ENCODE measurements at places on chromosomes 11 and 22.

DNA sequence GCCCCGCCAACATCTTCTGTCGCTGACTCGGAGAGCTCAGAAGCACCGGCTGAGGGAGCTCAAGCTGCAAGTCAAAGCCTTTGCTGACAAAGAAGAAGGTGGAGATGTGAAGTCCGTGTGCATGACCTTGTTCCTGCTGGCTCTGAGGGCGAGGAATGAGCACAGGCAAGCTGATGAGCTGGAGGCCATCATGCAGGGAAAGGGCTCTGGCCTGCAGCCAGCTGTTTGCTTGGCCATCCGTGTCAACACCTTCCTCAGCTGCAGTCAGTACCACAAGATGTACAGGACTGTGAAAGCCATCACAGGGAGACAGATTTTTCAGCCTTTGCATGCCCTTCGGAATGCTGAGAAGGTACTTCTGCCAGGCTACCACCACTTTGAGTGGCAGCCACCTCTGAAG, 6.7 kb downstream of the RAG1 start:
- no peak for DNase-seq

DNA sequence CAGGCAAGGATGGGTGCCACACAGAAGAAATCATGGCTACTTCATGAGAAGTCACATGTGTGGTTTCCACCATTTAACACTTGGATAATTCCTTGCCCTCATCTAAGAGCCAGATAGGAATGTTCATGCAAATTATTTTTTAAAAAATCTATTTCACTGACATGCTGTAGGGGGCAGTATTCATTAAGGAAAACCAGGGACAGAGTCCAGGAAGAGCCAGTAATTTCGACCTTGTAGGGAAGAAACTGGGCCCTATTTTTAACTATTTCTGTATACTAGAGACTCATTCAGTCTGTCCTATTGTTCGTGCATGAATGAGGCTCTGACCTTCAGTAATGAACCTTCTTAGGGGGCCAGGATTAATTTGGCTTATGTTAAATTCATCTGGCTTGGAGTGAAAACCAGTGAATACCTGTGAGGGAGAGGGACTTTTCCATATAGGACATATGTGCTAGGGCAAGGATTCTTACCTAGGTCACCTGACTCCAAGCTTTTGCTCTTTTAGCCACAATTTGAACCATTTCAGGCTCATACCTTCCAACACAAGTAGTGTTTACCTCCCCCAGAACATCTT, 192.7 kb downstream of the NAV2 start:
- DNase-seq, result no peak

DNA sequence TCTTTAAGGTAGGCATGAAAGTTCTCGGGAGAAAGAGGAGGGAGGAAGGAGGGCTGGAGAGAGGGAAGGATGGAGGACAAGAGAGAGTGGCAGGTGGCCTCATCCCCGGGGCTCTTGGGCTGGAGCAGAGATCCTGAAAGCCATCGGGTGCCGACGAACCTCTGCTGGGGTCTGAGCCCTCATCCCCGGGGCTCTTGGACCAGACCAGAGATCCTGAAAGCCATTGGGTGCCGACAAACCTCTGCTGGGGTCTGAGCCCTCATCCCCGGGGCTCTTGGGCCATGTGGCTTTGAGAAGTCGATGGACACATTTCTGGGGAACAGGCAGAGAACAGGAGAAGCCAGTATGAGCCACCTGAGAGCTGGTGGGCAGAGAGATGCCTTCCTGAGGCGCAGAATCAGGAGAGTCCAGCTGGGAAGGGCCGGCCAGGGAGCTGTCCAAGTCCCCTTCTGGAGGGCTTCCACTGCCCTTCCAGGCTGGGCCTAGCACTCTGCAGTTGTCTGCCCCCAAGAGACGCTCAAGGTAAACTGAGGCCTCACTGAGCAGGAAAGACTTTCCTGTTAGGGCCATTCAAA, 1398.1 kb downstream of the BRD1 start:
- no peak for DNase-seq

GRCh38 chr11:66107600-66108510, 37.8 kb downstream of the PACS1 start:
- DNase-seq, result no peak

DNA sequence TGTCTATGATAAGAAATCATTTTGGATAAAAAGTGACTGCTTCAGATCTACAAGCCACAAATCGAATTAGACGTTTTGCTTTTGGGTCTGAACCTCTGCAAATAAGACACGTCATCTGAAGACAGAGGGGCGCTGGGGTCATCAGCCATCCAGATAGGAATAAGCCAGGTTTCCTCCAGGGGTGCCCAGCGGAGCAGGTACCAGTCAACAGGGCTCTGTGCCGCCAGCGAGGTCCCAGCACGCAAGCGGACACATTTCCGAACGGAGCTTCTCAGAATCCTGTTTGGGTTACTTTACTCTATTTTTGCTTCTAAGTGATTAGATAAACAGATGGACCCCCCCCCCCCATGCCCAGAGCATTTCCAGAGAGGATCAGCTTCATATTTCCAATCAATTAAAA, 873.8 kb downstream of the BRD1 start:
- no peak for DNase-seq

DNA sequence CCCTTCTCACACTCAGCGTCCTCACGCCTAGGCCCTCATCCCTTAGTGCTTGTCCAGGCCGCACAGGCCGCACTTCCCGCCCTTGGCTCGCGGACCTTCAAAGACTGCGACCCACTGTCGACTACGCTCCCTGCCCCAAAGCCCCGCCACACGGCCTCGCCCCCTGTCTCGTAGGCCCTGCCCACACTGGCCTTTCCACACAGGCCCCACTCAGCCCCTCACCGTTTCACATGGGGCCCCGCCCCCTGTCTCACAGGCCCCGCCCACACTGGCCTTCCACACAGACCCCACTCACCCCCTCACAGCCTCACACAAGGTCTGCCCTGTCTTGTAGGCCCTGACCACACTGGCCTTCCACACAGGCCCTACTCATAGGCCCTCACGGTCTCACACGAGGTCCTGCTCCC, 11.0 kb downstream of the NRXN2 start:
- DNase-seq, result no peak

DNA sequence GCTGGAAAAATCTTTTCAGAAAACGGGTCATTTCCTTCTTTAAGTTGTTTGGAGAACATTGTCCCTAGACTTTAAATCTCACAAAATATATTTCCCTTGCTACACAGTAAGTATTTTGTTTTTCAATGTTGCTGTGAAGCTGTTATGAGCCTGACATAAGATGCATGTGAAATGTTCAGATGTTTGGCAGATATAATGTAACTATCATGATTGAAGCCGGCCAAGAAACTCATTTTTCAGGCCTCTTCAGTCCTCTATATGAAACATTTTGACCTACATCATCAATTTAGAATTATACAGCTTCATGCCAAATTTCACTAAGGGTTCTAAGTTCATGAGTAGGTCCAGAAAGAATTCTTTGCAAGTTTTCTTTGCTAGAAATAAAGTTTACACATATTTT, 133.8 kb downstream of the JRKL start:
- DNase-seq, result no peak

DNA sequence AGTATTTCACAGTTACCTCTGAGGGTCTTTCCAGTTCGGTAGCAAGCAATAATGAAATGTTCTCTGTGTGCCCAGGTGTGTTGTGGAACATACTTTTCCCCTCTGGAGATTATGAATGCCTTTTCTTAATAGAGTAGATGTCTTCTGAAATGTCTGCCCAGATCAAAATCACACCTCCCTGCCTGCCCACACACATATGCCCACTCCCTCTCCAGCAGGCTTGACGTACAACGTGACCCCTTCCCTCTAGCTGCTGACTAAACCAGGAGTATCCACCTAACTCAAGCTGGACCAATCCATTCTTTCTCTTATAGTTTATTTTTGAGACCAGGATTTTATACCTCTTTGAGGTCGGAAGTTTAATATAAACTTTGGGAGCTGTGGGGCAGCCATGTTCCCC, 48.7 kb downstream of the ME3 start:
- DNase-seq, result no peak

DNA sequence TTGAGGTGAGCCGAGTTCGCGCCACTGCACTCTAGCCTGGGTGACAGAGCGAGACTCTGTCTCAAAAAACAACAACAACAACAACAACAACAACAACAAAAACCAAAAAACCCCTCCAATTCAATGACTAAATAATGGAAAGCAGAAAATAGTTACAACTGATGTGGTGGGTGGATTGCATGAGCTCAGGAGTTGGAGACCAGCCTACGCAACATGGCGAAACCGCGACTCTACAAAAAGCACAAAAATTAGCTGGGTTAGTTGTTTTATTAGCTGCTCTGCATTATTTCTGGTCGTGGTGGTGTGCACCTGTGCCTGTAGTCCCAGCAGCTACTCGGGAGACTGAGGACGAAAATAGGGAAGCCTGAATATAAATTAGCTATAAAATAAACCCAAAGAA, 2.6 kb upstream of the PATL1 start:
- no peak for DNase-seq

DNA sequence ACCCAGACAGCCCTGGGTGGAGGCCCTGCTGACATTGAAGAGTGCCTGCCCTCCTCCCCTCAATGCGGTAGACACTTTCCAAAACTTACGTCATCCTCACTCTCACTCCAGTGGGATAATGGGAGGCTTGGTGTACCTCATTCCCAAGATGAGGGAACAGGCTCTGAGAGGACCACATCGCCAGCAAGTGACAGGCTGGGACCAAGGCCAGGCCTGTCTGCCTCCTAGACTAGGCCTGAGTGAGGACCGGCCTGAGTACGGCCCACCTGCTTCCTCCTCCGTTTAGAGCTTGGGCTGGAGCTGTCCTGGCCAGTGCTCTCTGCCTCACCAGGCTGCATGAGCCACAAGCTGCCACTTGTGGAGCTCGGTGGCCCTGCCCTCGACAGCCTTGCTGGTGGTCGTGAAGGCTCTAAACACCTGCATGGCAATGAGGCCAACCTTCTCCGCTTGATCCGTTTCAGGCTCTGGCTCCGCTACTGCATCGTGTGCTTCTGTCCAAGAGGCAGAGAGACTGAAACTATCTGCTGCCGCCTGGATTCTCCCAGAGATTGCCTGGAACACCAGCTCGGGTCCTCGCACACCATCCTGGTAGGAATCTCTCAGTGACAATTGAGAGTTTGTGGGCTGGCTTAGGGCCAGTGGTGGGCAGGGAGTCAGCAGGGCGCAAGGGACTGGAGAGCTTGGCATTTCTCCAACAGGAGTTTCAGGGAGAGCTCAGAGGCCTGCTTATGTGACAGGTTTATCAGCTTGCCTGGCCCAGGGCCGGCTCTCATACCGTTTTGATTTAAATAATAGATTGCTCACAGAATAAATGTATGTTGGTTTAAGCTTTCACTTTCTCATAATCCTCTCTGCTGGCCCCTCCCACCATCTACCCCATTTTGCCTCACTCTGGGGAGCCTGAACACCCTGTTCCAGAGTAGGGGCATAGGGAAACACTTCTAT, 9.4 kb downstream of the LRRC75B start:
- no peak for DNase-seq

- peak; percentile 28 for DNase-seq
These were observed 89.6 kb downstream of the CSNK2A3 start for GRCh38 chr11:11263238-11264005.

DNA sequence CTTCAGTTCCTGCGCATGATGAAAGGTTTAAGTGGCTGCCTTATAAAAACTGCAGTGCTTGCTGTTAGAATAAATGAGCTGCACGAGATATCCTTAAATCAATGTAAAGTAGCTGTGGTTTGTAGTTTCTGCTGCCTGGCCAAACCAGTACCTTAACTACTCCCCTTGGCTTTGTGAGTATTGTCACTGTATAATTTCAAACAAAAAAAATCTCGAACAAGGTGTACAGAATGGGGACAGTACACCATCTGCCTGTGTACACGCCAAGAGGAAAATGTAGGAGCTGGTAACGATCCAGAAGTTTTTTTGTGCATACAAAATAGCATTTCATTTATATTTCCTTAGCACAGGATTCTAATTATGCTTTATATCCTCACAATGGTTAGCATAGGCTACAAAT, 20.6 kb upstream of the NDUFC2 start:
- no peak for DNase-seq
